ENCODE measurements at places on chromosomes 5 and 9.

DNA sequence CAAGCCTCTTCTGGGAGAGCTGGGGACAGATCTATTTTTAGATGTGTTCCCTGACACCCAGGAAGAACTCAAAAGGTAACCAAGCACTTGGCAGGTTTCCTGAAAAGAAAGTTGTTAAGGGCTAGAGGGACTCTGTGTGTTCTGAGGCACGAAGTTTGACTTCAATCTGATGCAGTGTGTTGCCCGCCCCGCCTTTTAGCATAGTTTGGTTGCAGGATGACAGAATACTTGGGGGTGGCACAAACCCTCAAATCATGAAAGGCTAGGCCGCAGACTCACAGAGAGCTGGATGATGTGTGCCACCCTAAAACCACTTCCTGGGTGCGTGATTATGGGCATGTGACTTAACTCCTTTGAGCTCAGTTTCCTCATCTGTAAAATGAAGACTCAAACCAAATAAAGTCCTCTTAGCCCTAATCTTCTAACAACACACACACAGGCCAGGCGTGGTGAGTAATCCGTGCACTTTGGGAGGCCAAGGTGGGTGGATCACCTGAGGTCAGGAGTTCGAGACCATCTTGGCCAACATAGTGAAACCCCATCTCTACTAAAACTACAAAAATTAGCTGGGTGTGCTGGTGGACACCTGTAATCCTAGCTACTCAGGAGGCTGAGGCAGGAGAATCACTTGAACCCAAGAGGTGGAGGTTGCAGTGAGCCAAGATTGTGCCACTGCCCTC lies 12.8 kb upstream of the NDFIP1 start:
- DNase-seq, result peak; percentile 72

DNA sequence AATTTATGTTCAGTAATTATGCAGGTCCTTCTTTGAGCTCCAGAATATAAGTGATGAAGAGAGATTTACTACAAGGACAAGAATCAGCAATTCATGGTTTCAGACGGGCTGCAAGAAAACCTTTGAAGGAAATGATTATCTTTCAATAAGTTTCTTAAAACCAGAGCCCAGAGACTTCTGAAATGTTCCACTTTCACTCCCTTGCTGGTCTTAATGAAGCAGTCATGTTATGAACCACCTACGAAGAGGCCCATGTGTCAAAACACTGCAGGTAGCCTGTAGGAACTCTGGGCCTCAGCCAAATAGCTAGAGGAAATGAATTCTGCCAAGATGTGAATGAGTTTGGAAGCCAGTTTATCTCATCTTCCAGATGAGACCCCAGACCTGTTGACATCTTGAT lies 505.9 kb upstream of the MEF2C start:
- no peak for DNase-seq

- peak; percentile 98 for DNase-seq
Measured at GRCh38 chr5:123511648-123512605, at the start of gene CSNK1G3. TSS of gene CSNK1G3 (plus strand) at chr5:123512177. CDS start at chr5:123545664, 33,487 bp downstream.

DNA sequence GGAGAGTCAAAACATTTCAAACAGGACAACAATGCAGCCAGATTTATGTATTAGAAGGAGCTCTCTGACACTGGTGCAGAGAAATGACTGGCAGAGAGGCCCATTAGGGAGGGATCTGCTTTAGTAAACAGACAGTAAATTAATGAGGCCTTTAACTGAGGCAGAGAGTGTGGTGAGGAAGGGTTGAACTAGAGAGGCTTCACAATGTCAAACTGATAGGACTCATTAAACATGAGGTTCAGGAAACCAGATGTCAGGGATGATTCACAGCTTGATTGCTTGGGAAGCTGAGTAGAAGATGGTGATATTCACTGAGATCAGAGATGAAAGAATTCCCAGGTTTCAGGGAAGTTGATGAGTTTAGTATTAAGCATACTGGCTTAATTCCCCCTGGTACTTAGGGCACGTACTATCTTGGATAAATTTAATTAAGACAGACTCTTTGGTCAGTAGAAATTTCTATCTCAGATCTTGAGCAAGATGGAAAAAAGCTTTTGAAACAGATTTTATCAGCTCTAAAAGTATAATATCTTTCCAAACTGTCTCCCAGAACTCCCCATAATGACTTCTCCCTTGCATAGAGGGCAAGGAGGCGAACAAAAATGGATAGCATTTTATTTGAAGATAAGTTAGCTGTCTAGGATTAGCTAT lies 8.6 kb upstream of the MUSK start:
- DNase-seq, result no peak

DNA sequence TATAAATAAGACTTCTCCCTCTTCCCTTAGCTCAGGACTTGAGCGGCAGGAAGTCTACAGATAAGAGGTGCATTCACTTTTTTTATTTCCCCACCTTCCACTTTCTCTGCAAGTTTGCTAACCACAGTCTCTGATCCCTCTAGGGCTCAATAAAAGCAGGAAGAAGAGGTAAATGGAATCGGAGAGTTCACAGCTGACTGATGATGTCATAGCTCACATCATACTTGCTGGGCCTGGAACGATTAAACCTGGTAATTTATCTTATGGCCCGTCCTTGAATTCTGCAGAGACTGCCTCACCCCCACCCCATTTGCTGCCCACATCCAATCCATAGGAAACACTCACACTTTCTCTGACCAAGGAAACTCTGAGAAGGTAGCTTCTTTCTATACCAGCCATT lies 62.9 kb downstream of the DRD1 start:
- no peak for DNase-seq

Measured in T-helper 2 cell (primary cell).